Suppressor macrophage treated with lipopolysaccharide for 4 hours (primary cell): ENCODE measurements at places on chromosomes 2 and 18.

GRCh38 chr2:120735746-120736170 is at the start of gene GLI2:
Gene GLI2 (plus strand): TSS chr2:120735868. CDS start chr2:120797321, 61,453 bp downstream.
- DNase-seq, result peak; percentile 50

DNA sequence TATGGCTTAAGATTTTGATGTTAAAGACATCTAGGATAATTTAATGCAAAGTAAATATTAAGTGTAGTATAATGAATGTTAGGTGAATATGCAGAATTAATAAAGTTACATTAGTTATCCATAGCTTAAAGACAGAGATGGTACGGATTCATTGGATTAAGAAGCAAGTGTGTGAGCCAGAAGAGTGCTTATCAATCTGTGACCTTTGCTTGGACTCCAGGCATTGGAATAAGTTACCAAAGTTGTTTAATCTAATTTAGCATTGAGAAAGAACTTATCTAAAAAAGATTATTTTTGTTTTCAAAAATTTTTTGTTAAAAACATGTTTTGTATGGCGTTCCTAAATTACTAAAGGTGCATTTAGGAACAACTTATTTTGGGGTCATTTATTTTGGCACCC is 23.8 kb downstream of the NCOA1 start:
- DNase-seq, result no peak

DNA sequence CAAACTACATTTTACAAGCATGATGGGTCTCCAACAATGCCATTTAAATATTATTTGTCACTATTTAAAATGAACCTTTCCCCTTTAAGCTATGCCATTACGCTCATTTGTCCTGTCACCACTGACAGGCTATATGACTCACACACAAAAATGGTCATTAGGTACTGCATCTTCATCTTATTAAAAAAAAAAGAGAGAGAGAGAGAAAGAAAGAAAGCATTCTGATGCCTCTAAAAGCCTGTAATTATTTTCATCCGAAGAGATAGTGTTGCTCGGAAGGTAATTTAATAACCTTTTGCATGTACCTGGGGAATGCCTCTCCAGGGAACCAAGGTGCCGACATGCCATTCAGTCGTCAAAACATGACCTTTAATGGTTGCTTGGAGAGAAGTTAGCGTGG is 226.7 kb downstream of the ARHGAP15 start:
- no peak for DNase-seq

DNA sequence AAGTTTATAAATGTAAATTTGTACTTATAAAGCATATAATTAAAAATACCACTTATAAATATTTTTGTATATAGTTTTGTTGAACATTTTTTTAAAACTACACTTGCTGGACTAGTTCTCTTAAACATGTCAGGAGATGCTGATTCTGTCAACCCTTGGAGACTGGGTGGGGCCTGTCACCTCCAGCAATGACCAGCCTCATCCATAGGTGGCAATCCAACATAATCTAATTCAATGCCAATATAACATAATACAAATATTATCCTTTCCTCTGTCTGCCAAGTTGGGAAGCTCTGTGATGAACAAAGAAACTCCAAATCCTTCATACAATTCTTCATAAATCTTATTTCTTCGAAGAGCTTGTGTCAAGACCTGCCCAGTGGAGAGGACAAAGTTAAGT is 140.4 kb downstream of the RBMS1 start:
- no peak for DNase-seq

DNA sequence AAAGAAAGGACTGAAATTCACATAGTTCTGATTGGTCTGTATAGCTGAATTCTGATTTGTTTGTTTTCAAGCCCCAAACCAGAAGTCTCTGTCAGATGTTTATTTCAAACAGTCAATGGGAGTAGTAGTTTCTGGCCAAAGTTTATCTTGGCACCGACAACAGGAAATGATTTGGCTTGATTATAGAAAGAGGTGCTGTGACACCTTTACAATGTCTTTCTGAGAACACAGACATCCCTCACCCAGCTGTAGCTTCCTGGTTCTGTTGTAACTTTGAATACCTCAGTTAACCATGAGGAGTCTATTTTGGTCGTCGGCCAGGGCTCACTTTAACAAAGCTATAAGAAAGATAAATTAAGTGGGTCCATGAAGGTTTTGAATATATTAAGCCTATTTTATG is 545.0 kb upstream of the ZNF804A start:
- no peak for DNase-seq

DNA sequence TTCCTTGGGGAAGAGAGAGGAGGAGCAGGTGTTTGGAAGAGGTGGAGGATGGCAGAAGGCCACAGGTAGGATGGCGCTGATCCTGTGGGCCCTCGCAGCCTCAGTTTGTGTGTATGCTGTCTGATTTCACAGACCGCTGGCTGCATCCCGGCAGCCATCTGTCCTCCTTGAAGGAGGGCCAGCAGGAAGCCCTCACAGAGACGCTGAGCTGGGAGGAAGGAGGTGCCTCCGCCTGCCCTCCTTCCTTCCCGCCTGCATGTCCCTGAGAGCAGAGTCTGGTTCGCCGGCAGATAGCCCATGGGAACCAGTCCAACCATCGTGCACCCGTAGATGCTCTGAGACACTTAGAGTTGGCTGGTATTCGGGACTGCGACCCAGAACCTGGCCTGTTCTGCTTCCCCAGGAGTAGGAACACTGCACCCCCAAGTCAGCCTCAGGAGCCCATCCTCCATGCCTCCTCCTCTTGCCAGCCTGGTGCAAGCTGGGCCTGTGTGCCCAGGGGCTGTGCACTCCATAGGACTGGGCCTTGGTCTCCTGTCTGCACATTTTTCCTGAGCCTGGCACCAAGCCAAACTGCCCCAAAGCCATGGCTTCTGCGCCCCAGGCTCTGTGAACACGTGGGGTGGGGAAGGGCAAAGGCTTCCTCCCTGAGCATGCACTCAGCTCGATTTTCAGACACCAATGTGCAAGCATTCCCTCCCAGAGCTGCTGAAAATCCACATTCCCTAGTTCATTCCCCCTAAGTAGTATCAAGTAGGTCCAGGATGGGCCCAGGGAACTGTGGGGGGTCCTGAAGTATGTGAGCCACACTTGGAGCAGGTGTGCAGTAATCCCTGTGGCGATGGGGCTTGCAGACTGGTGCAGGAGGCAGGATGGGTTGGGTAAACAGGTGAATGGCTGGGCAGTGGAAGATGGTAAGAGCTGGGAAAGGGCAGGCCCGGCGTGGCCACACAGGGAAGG is 115.6 kb downstream of the SEPTIN10 start:
- no peak for DNase-seq

DNA sequence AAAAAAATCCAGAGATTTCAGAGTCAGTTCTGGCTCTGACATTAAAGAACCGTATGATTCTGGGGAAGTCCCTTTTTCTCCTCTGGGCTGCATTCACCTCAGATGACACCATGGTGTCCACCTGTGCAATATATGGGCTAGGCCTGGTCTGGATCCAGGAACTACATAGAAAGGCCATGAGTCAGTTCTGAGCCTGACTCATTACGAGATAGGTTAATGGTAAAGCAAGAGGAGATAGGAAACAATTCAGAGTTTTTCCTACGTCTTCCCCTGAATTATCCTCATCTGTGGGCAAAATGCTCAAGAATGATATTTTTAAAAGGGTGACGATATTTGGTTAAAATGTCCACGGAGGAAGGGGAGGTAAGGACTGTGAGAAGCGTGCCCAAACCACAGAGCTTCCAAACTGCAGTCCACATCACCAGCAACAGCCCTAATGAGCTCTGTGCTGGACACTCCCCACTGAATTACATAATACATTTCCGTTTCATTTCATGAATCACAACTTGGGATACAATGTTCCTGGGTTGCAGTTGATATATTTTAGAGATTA is 180.1 kb upstream of the OSR1 start:
- DNase-seq, result no peak

GRCh38 chr2:134583997-134584520 is 134.7 kb downstream of the TMEM163 start:
- DNase-seq, result peak; percentile 31

DNA sequence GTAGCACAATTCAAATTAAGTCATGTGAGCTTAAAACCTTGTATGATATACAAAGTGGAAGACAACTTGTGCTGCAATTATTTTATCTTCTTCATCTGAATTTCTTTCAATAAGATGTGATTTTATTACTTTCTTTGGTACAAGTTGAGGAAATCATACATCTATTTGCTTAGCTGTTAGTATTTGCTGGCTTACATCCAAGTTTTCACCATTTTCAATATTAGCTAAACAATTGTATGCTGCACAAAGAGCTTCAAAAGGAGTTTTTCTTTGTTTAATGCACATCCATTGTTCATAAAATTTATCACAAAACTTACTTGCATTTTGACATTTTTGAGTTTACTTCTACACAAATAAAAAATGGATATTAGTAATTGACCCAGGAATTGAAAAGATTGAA is 40.9 kb downstream of the SCN9A start:
- DNase-seq, result no peak

- DNase-seq, result no peak
Measured at GRCh38 chr2:105381101-105381668, 17.7 kb downstream of the FHL2 start.

DNA sequence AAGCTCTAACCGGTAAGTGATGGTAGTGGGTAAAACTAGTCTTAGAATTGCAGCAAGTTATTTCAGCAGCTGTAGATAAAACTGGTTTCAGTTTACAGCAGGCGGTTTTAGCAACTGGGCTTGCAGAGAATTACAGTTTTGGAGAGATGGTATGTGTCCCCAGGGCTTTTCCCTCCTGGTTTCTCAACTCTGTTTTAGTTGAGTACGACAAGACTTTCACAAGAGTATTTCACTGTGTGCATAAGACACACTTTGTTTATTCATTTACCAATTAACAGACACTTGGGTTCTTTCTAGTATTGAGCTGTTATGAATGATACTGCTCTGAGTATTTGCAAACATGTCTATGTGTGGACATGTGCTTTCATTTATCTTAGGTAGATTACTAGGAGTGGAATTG is 65.6 kb upstream of the RFX8 start:
- no peak for DNase-seq

DNA sequence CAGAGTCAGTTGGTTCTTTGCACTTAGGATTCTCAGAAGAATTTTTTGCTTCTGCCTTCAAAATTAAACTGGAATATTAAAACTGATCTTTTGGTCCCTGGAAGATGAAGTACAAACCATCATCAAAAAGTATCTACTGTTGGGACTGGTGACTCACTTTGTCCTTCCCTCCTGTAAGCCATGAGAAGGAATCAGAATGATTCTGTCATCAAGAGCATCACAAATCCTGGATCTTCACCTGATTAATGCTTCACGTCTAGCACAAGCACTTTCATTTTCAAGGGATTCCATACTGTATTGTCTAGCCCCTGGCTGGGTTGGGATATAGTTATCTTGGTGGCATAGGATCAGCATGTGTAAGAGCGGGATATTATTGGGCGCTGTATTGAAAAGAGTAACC is 69.3 kb upstream of the CYP1B1 start:
- DNase-seq, result no peak

GRCh38 chr2:101706819-101707177 is 9.3 kb downstream of the MAP4K4 start:
- no peak for DNase-seq

GRCh38 chr18:13112982-13113381 is 105.6 kb upstream of the LDLRAD4 start:
- peak; percentile 5 for DNase-seq

DNA sequence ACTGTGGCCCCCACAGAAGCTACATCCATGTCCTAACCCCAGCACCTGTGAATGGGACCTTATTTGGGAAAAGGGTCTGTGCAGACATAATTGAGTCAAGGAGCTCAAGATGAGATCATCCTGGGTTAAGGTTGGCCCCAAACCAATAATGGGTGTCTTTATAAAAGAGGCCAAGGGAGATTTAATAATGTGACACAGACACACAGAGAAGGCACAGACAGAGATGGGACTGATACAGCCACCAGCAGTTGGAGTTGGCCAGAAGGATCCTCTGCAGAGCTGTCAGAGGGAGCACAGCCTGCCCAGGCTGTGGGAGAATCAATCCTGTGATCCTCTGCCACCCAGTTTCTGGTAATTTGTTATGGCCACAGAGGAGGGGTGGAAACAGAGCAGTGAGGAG is 26.0 kb downstream of the SNORC start:
- no peak for DNase-seq

GRCh38 chr18:25786758-25787157 is 303.7 kb downstream of the SS18 start:
- no peak for DNase-seq

DNA sequence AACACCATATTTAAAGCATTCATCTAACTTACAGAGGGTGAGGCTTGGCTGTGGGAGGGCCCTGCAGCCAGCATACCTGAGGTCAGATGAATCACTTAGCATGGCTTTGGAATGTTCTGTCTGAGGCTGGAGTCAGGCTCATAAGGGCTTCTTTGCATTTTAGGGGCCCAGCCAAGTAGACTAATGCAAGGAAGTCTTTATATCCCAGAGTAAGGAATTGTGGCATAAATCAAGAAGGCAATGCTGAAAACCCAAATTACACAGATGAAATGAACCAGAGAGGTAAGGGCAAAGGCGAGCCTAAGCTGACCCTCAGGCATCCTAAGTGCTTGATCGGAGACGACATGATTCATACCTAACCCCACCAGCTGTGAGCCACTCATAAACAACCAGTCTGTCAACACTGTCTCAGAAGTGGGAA is 383.6 kb downstream of the DCC start:
- no peak for DNase-seq

DNA sequence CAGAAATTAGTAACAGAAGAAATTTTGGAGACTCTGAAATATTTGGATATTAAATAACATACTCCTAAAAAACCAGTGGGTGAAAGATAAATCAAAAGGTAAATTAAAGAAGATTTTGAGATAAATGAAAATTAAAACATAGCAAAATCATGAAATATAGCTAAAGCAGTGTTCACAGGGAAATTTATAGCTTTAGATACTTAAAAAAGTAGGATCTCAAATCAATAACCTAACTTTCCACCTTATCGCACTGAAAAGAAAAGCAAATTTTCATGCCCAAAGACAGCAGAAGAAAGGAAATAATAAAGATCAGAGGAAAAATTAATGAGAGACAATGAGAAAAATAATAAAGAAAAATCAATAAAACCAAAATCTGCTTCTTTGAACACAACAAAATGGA is 135.1 kb upstream of the KLF7 start:
- DNase-seq, result no peak

- no peak for DNase-seq
Measured at GRCh38 chr2:84901593-84902120, 3.8 kb upstream of the TMSB10 start.

GRCh38 chr18:9150121-9150520 is 13.5 kb downstream of the ANKRD12 start:
- DNase-seq, result no peak

GRCh38 chr2:11346023-11346482 is 1.6 kb upstream of the ROCK2 start:
- DNase-seq, result no peak

DNA sequence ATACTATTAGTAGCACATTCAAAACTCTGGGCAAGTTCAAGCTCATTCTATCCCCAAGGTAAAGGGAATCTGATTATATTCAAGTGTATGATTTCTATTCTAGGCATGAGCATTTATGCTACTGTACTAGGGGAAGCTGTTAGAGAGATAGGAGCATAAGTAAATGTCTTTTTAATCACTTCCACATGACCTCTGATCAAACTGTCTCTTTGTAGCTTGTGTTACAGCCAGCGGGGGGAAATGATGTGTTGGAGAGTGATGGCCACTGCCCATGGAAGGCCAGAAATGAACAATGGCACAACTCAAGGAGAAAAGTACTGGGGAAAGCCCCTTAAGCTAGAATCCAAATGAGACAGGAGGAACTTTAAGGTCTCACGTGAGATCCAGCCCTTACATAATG is 894.9 kb upstream of the CDH2 start:
- DNase-seq, result no peak
